ENCODE measurements at places on chromosomes 11 and 22.

GRCh38 chr11:23370580-23371275 is 510.5 kb upstream of the CCDC179 start:
- no peak for DNase-seq

- no peak for DNase-seq
Measured at GRCh38 chr11:70623906-70624597, 225.7 kb downstream of the CTTN start.

DNA sequence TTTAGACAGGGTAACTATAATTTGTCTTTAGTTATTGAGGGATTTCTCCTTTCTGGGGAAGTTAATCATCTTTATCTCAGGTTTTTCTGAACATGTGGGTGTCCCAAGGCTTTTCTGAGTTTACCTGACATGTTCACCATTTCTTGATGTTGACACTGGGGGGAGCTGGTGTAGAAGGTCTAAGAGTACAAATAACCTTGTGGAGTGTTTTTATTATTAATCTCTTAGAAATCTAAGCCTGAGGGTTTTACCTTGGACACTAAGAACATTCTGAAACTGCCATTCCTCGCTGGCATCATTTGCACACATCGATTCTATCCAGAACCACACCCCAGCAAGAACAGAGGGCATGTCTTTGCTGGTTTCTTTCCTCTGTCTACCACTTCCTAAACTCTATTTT is 15.6 kb upstream of the C11orf91 start:
- DNase-seq = no peak

GRCh38 chr11:17593466-17594245 is 46.6 kb downstream of the OTOG start:
- DNase-seq = peak; percentile 15

- DNase-seq = no peak
Measured at GRCh38 chr11:8566613-8567210, 27.3 kb downstream of the STK33 start.

DNA sequence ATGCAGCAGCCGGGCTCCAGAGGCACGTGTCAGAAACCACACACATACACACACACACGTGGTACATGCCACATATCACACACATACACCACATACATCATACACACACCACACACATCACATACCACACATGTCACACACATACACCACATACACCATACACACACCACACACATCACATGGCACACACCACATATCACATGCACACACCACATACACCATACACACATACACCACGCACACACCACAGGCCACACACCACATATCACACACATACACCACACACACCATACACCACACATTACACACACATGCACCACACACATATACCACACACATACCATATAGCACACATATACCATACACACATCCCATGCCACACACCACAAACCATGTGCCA is 97.5 kb upstream of the PRR5 start:
- DNase-seq = no peak

- DNase-seq = no peak
Measured at GRCh38 chr11:45432100-45432499, 146.0 kb upstream of the SYT13 start.

GRCh38 chr11:68569357-68569756 is 108.8 kb downstream of the PPP6R3 start:
- no peak for DNase-seq

- no peak for DNase-seq
Measured at GRCh38 chr11:24870048-24870447, 373.2 kb downstream of the LUZP2 start.

- peak; percentile 51 for DNase-seq
Measured at GRCh38 chr22:21651521-21652009, 9.5 kb downstream of the SDF2L1 start.

GRCh38 chr11:122115524-122116379 is at the start of gene BLID:
Gene BLID, minus strand, starts transcription at chr11:122116215. Its CDS starts 293 bp downstream, at chr11:122115922.
- peak; percentile 73 for DNase-seq

- DNase-seq = no peak
Measured at GRCh38 chr11:64384981-64385944, 26.3 kb downstream of the RPS6KA4 start.

GRCh38 chr11:94032066-94032465 is 10.9 kb downstream of the HEPHL1 start:
- DNase-seq = no peak

GRCh38 chr11:72743321-72744221 is 8.6 kb downstream of the ARAP1 start:
- DNase-seq = no peak

DNA sequence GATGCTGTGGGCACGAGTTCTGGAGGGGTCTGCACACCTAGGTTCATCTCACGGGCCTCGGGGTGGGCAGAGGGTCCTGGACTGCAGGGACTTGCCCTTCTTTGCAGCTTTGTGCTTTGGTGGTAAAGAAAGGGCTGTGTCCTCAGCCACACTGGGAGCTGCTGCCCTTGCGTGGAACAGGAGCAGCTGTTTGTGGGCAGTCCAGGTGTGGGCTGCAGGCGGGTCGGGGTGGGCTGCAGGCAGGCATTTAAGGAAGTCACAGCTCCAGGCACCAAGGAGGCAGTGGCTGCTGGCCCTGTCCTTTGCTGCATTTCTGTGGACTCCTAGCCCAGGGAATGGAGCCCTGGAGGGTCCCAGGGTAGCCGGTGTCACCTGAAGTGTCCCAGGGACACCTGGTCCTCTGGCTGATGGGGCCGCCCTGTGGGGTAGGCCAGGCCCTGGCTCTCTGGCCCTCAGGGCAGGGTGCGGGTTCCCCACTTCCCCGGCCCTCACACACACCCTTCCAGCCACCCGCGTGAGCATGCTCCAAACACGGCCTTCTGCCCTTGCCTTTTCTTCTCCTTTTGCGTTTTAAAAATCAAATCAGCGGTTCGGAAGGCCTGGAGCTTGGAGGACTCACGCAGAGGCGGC is 1240.3 kb downstream of the BRD1 start:
- no peak for DNase-seq

GRCh38 chr11:36509201-36509639 is 852 bp downstream of the TRAF6 start:
- no peak for DNase-seq

- no peak for DNase-seq
Measured at GRCh38 chr11:88421530-88421929, 84.0 kb upstream of the CTSC start.

DNA sequence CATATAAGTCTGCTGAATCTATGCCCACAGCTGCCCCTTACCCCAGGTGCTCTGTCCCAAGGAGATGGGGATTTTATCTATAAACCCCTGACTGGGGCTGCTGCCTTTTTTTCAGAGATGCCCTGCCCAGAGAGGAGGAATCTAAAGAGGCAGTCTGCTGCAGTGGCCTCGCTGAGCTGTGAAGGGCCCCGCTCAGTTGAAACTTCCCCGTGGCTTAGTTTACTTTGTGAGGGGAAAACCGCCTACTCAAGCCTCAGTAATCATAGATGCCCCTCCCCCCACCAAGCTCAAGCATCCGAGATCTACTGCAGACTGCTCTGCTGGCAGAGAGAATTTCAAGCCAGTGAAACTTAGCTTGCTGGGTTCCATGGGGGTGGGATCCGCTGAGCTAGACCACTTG is 7.4 kb upstream of the SCGB1D4 start:
- no peak for DNase-seq

DNA sequence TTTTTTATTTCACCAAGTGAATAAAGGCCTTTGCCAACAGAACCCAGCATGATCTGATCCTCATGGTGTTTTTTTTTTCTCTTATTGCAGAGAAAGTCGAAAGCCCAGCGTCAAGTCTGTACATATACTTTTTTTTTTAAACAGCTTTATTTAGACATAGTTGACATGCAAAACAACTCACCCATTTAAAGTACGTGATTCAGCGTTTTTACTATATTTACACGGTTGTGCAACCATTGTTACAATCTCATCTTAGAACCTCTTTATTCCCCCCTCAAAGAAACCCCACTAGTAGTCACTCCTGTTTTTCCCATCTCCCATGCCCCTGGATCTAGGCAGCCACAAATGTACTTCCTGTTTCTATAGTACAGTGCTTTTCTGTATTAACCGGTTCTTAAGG is 20.6 kb upstream of the AP1B1 start:
- no peak for DNase-seq

GRCh38 chr11:10398525-10398924 is 56.5 kb upstream of the AMPD3 start:
- no peak for DNase-seq

DNA sequence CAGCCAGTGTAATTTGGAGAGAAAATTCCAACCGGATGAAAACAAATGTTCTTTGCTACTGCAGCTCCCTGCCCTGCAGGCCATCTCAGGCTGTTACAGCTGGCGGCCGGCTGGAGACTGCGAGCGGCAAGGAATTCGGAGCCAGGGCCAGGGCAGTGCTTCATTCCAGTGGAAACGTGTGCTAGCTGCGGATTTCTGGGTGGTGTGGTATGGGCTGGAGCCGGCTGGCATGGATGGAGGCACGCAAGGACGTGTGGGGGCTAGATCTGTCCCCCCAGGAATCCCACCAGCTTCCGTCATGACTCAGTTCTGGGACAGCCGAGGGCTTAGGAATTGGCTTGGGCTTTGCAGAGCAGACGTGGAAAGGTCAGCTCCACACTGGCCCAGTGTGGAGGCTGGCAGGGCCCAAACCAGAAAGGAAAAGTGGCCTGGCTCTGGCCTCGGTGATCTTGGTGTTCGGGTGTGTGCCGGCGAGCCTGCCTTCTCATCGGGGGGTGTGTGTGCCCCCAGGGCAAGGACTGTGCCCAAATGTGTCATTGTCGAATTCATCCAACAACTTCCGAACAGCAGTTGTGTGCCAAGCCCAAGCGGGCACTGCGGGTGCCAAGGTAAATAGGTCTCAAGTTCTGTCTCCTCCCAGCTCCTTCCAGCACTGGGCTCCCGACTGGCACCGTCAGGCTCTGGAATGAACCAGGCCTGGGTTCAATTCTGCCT is 48.1 kb upstream of the SHISAL1 start:
- no peak for DNase-seq

DNA sequence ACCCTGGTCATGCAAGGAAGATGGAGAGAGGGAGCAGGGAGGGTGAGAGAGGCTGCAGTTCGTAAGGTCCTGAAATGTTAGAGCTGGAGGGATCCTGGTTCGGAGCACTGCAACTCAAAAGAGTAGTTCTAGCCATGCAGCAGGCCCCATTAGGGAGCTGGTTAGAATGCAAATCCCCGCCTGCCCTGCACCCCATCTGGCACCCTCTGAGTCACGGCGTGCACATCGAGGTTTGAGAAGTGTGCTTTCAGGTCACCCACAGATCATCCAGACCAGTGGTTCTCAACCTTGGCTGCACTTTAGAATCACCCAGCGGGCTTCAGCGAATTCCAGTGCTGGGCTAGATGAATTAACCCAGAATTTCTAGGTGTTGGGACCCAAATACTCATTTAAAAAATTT is 48.2 kb downstream of the ST3GAL4 start:
- no peak for DNase-seq

DNA sequence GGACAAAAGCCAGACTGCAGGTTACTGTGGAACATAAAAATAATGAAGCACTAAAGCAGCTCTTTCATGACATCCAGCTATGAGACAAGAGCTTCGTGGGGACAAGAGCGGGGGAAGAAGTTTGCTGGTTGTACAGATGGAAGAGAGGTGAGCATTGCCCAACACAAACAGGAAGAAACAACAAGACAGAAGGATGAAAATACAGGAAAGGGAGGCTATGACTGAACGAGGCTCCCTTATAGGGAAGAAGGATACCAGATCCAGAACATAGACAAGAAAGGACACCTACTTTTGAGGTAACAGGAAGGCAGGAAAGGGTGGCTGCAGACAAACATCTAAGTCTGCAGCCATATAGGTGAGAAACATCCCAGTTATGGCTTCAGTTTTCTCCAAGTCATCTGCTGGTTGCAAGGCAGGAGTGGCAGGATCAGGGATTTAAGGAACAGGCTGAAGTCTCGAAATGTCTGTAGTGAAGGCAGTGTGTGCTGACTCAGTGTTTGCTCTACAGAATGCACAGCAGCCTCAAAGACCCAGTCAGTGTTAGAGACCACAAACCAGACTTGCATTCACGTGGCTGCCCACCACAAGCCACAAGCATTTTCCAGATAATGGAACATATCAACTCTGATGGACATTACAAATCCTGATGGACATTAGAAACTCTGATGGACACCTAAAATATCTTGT is 1.9 kb downstream of the CLTCL1 start:
- no peak for DNase-seq

DNA sequence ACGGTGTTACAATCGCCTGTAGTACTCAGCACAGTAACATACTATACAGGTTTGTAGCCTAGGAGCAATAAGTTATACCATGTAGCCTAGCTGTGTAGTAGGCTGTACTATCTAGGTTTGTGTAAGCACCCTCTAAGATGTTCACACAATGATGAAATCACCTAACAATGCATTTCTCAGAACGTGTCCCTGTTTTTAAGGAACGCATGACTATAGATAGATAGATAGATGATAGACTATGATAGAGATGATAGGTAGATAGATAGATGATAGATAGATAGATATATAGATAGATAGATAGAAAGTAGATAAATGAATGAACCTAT is 203.9 kb downstream of the FAM76B start:
- no peak for DNase-seq

DNA sequence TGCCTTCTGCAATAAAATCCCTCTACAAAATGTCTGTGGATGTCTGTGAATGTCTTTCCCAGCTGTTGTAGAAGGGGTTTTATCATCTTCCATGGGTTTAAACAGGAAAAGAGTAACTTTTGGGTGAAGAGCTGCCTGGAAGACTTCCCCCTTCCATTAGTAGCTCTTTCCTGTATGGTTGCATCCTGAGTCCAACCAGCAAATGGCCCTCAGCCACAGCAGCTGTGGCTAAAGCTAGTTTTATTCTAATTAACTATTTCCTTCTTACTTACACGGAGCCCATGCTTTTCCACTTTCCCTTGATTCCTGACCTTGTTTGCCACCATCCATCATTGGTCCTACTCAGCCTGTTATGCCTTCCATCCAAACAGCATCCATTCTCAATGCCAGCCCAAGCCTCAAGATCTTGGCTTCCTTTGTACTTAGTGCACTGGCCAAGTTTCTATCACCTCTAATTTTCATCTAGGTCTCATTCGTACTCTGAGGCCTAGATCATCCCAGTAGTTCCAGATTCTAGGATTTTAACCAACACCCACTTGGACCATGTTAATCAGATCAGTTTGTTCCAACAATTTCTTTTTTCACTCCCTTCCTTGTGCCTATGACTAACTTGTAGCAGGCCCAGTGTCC is 41.5 kb upstream of the CADM1 start:
- no peak for DNase-seq

GRCh38 chr11:69921128-69922014 is 102.2 kb upstream of the FGF3 start:
- peak; percentile 25 for DNase-seq

DNA sequence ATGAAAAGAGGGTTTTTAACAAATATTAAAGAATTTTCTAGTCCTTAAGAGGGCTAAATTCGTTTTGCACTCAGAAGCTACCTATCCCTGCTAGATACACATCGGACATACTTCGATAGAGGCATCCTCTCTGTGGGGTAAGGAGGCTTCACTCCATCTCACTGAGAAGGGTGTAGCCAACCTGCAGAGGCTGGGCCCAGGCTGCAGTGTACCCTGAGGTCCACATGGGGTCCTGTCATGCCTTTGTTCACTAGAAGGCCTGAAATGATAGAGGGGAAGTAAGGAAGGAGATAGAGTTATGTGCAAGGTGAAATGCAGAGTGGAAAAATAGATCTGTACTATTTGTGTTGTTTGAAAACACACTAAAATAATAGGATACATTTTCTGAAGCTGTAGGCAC is 45.6 kb downstream of the IGSF9B start:
- no peak for DNase-seq
